Gastrocnemius medialis (tissue), 4 donors: ENCODE measurements at places on chromosomes 13 and 19. TPM values are rescaled to one million over a fixed set of nuclear protein-coding genes. Genes with fewer than 3 reads are reported as not detected.
A peak's percentile ranks its signal among the peaks of the same experiment; 100 is the strongest.

DNA sequence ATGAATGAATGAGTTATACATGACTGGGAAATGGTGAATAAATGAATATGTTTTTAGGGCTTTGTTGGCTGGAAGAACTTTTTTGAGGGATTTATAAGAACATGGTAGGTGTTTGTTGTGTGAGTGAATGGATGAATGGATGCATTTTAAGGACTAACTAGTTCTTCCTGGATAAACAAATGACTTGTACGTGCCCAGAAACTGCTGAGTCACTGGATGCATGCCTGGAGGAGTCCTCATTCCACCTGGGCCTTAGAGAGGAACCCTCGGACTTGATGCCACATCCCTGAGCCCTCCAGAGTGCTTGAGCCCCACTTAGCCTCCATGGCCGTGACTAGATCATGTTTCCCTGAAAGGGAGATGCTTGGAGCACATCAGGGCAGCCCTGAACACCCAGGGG, 153.4 kb downstream of the DPF1 start:
- DNase-seq = no peak

DNA sequence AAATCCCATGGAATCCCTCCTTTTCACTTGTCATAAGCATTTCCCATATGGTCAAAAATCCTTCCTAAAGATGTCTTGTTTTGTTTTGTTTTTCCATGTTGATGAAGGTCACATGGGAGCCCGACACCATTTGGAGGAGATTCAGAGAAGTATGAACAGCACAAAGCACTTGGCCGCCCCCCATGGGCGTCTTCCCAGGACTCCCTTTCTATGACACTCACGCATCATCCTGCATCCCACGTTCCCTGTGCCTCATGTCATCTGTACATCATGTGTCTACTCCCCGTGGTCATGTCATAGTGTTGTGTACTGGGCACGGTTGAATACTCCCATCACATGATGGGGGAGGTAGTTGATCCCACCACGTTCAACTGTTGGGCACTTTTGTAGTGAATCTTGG, 2.0 kb downstream of the ZSCAN1 start:
- no peak for DNase-seq

Gene TUBA3C
- not detected for total RNA-seq

- no peak for DNase-seq
Observed at GRCh38 chr13:42116225-42116624, 67.8 kb downstream of the DGKH start.

Gene FAM216B
- total RNA-seq = not detected

GRCh38 chr19:45153339-45154063, 7.3 kb downstream of the NKPD1 start:
- no peak for DNase-seq

DNA sequence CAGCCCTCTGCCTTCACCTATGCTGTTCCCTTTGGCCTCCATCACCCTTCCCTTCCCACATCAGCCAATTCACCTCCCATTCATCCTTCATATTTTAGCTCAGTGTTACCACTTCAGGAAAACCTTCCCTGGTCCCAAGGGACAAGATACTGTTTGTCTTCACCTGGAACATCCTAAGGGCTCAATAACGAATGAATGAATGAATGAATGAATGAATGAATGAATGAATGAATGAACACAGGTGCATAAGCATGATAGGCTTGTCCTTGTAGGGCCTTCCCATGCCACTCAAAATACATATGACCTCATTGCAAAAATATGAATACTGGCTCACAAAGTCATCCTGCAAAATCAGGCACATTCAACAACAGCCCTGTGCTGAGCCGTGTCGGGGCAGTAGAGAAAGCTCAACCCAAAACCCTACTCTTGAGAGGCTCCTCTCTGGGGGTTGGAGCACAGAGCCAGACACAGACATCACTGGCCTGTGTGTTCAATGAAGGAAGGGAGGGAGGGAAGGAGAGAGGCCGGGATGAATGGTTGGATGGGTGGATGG, 33.7 kb upstream of the TPM4 start:
- DNase-seq = no peak

DNA sequence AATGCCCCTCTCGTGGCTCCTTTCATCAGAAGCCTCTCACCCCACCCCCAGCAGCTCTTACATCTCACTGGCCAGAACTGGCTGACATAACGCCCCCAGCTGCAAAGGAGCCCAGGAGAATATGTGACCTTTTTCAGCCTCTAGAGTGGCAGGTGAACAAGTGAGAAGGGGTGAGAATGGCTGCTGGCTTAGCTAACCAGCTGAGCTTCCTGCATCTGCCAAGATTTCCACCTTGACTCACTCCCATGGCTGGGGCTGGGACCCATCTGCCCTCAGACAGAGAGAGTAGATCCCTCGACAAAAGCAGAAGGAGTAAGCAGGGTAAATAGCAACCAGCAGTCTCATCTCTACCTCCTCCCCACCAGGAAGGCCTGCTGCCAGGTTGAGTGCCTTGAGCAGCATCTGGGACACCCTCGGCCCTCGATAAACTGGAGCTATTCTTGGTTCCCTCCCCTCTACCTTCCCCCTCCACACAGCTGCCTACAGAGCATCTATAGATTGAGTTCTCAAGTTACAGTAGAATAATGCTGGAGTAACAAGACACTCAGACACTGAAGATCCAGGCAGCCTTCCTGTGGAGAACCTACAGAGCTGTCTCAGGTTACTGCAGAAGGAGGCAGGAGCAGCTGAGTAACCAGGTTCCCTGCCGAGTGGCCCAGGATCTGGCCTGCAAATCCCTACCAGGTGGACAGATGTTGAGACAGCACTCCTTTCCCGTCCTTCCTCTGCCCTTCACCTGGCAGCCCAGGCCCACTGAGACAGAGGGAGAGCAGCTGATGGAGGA, 15.5 kb downstream of the KASH5 start:
- no peak for DNase-seq

DNA sequence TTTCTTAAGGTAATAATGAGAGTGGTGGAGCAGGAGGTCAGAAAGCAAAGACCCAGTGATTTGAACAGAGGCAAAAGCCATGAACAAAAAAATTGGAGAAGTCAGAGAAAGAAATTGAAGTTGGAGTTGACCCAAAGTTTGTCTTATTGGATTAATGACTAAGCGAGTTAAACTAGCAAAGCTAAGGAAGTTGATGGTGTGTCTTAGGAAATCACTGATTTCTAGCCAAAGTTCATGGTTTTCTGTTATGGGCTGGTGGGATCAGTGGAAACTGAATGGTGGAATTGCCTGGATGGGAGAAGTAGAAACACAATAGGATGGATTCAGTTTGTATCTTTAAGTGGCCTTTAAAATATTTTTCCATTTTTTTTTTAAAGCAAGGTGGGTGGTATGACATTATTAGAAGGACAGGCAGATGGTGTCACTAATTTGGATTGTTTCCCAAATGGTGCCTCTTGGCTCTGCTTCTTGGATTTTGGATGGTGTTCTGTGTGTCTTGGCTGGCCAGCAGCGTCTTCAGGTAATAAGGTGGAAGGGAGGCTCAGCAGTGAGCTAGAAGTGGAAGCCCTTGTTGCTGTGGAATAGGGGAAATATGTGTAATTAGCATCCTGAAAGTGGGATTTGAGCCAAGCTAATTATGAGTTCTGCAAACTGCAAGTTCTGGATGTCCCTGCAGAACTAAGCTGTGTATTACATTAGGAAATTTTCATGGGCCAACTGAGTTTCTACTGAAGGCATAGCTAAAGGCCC, 302.9 kb downstream of the LMO7 start:
- no peak for DNase-seq

- no peak for DNase-seq
Observed at GRCh38 chr19:18294467-18294864, 13.0 kb upstream of the JUND start.

Gene GSX1
- not detected for total RNA-seq

Gene MARK4
- total RNA-seq = 42.5 TPM

Gene PTH2
- not detected for total RNA-seq

DNA sequence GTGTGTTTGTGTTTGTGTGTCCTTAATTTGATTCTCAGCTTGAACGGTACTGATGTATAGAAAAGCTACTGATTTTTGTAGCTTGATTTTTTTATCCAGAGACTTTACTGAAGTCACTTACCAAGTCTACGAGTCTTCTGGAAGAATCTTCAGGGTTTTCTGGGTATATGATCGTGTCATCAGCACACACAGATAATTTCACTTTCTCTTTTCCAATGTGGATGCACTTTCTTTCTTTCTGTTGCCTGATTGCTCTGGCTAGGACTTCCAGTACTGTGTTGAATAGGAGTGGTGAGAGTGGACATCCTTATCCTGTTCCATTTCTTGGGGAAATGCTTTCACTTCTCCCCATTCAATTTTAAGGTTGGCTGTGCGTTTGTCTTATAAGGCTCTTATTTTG, 7.9 kb upstream of the LILRB1 start:
- DNase-seq = no peak

DNA sequence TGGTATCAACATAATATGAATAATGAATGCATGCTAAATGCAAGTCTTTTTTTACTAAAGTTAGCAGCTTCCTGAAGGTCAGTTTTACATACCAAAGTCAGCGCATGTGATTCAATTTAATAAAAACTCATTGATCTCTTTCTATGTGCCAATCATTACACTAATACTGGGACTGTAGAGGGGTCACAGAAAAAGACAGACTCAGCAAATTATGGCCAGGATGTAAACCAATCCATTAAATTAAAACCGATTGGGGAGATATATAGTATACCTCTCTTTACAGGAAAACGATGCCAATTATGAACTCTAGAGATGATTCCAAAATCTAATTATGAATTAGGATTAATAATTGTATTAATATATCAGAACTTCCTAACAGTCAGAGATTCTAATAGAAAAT, 624.4 kb upstream of the PCDH20 start:
- no peak for DNase-seq

GRCh38 chr19:17866312-17866963, 5.3 kb upstream of the SLC5A5 start:
- no peak for DNase-seq

DNA sequence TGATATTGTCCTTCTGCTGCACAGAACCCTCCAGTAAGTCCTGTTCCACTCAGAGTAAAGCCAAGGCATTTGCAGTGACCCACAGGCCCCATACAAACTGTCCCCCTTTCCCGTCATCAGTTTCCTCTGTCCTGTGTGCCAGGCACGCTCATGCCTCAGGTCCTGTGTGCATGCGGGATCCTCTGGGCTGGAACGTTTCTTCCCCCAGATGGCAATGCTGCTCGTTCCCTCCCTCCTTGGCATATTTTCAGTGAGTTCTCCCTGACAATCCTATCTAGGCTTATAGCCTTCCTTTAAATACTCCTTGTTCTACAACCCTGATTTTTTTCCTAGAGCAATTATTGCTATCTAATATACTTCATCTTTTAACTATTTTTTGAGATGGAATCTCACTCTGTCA, 5.7 kb downstream of the OPA3 start:
- DNase-seq = no peak

- no peak for DNase-seq
Observed at GRCh38 chr13:47794963-47795362, 206.1 kb downstream of the SUCLA2 start.

GRCh38 chr13:92649140-92649813, 577.3 kb upstream of the GPC6 start:
- DNase-seq = no peak

DNA sequence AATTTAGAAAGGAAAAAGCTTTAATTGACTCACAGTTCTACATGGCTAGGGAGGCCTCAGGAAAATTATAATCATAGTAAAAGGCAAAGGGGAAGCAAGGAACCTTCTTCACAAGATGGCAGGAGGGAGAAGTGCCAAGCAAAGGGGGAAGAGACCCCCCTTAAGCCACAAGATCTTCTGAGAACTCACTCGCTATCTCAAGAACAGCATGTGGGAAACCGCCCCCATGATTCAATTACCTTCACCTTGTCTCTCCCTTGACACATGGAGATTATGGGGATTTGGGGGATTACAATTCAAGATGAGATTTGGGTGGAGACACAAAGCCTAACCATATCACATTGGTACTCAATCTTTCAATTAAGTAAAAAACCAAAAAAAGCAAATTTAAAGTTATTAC, 1778.7 kb upstream of the MIR17HG start:
- no peak for DNase-seq

DNA sequence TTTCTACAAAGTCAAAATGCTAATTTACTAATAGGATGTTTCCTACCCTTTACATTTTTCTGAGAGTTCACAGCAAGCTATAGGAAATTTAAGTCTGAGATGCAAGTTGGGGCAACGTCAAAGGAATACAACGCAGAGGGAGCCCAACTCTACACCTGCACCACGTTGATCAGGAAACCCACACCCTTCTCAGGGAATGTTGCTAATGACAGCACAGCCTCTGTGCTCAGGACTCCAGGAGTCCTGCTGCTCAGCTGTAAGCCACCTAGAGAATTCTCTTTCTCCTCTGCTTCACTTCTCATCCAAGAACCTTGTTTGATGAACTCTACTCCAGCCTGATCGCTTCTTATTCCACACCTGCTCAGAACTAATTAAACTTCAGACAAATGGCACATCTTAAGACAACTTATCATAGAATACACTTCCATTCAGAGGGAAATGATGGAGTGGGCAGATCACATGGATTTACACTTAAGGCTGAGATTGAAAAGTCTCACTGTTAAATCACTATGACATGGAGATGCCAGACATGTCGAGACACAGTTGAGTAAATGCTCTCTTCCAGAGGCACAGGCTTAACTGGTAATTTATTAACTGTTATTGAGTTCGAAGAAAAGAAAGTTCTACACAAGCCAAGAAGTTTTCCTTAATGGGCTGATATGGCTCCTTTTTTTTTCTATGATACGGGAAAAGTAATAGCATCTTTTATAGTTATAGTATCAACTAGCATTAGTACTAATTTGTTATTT, 811.6 kb upstream of the ARGLU1 start:
- DNase-seq = no peak

DNA sequence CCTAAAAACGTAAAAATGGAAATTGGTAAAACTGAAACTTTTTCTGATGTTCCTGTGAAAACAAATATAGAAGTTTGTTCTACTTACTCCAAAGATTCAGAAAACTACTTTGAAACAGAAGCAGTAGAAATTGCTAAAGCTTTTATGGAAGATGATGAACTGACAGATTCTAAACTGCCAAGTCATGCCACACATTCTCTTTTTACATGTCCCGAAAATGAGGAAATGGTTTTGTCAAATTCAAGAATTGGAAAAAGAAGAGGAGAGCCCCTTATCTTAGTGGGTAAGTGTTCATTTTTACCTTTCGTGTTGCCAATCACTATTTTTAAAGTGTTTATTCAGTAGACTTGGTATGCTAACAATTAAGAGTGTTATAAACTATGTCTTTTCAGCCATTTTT, 25.6 kb downstream of the BRCA2 start:
- DNase-seq = no peak

Gene LRRC63
- not detected for total RNA-seq

Gene PTGER1
- total RNA-seq = not detected

Gene SIGLECL1
- total RNA-seq = not detected

GRCh38 chr19:1018393-1018792, 2.5 kb downstream of the TMEM259 start:
- DNase-seq = no peak

Gene LHB
- total RNA-seq = not detected

GRCh38 chr19:533364-534058, 2.0 kb downstream of the CDC34 start:
- no peak for DNase-seq

GRCh38 chr19:10352764-10353671, 13.6 kb upstream of the ICAM3 start:
- peak; percentile 27 for DNase-seq

GRCh38 chr19:36140304-36141038, 605 bp downstream of the CAPNS1 start:
- DNase-seq = peak; percentile 28

Gene ANO8
- 24.5 TPM for total RNA-seq
